ENCODE measurements at places on chromosomes 1 and 21. TPM values are rescaled to one million over a fixed set of nuclear protein-coding genes. Genes with fewer than 3 reads are reported as not detected.

GRCh38 chr21:38944903-38945302 is 139.2 kb downstream of the ETS2 start:
- DNase-seq, result no peak

GRCh38 chr21:32055305-32055704 is 182.5 kb downstream of the HUNK start:
- no peak for DNase-seq

GRCh38 chr1:116825720-116826438 is 71.6 kb downstream of the CD2 start:
- DNase-seq, result no peak

The BTG3 gene
- total RNA-seq, result 27.0 TPM

GRCh38 chr1:38451541-38451993 is 405.0 kb upstream of the POU3F1 start:
- no peak for DNase-seq

The IL12RB2 gene
- total RNA-seq, result 2.8 TPM

- DNase-seq, result no peak
Measured at GRCh38 chr1:51717842-51718241, 101.0 kb downstream of the OSBPL9 start.

- no peak for DNase-seq
Measured at GRCh38 chr1:87402241-87403002, 73.7 kb downstream of the LMO4 start.

- no peak for DNase-seq
Measured at GRCh38 chr1:243415663-243416408, 160.0 kb downstream of the SDCCAG8 start.

- DNase-seq, result no peak
Measured at GRCh38 chr21:18275781-18276180, 31.1 kb downstream of the CHODL start.

The NPR1 gene
- 107 TPM for total RNA-seq

The EDARADD gene
- total RNA-seq, result 0.32 TPM

DNA sequence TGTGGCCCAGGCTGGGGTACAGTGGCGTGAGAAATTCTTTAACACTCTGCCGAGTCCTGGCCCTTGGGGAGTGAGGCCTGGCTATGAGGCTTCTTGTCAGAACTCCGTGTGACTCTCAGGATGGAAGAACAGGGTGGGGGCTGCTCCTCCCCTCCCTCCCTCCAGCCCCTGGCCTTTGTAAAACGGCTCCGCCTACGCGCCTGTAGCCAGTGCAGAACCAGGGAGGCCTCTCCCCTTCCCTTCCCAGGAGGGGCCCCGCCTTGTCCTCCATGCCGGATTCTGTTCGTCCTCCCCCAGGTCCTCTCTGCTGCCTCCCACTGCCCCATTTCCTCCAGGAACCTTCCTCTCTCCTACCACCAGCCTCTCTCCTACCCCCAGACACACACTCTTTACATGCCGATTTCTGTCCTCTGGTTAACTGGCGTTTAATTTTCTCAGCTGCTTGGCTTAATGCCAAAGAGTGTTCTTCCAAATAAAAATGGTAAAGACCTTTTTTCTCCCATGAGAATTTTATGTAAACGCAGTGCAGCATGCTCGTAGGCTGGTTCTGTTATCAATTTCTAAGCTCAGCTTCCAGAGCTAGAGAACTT is 21.0 kb downstream of the PDE9A start:
- no peak for DNase-seq

The RXFP4 gene
- total RNA-seq, result not detected

DNA sequence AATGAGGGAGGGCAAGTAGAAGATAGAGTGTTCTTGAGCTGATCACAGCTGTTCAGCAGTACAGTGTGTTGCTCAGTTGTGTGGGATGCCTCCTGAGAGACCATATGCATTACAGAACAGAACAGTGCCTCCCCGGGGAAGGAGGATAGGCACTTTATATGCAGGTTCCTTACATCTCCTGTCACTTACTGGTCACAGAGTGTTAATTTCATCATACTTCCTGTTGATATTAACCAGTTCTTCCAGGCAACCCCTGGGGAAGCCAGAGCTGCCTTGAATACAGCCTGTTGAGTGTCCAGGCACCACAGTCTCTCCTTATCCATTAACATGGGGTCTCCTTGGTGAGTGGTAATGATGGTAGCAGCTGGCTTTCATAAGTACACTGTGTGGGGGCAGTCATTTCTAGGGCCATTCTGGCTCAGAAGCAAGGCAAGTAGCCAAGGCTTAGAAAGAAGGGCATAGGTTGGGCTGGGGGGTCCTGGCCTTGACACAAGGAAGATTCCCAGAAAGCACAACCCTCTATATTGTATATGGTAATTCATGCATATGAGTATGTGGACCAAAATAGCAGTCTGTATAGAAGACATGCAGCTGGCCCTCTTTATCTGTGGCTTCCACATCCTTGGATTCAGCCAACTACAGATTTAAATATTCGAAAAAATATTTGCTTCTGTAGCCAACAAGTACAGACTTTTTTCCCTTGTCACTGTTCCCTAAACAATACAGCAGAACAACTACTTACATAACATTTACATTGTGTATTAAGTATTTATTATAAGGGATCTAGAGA is 142.4 kb downstream of the ZP4 start:
- DNase-seq, result no peak

The CD101 gene
- total RNA-seq, result 2.1 TPM

The NEXN gene
- 202 TPM for total RNA-seq

DNA sequence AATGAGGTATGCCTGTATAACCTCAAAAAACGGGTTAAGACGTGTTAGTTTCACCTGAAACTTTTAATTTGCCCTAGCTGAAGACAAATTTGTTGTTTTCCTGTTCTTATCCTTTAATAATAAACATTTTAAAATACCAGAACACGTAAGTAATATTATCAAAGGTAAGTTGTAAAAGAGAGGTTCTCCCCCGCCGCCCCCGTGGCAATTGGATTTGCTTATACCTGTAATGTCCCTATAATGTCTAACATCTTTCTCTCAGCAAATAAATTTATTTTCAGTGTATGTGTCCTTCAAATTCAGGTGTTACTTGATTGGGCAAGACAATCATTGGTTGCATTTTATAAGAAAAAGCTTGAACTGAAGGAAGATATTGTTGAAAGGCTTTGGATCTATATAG is 5.9 kb downstream of the URB2 start:
- DNase-seq, result no peak

DNA sequence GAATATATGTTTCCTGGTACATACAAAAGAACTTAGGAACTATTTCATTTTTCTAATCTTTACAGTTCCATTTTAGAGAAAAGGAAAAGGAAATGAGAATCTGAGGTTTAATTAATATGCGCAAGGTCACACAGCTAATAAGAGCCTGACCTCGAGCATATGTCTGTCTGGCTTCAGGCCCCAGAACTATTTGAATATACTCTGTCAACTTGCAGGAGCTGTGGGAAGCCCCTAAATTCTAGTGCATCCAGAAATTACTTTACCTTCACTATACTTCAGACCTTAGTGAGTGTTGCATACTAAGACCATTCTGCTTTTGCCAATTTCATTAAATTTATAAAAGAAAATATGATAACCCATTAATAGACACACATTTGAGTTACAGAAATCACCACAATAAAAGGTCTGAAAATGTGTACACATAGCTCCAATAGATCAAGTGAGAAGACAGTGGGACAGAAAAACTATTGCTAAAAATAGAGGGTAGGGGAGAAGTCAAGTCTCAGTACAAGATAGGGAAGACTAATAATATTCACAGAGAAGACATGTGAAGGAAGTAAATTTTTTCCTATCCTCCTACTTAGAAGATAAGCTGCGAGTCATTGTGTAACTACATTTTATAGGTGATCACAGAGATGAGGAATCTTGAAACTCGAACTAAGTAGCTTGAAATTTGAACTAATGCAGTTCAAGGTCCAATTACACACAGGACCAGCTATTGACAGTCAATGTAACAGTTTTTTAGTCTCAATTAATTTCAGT is 3.8 kb downstream of the RGS13 start:
- no peak for DNase-seq

The PKLR gene
- total RNA-seq, result not detected

DNA sequence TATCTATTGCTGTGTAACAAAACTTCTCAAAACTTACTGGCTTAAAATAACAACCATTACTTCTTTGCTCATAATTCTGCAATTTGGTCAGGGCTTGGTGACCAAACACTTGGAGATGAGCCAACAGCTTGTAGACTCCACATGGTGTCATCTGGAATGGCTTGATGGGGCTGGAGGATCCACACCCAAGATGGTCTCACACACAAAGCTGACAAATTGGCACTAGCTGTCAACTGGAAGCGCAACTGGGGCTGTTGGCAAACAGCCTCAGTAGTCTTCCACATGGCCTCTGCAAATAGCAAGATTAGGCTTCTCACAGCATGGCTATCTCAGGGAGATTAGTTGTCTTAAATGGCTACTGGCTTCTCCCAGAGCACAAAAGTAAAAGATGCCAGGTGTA is 27.1 kb upstream of the MTF2 start:
- DNase-seq, result no peak

DNA sequence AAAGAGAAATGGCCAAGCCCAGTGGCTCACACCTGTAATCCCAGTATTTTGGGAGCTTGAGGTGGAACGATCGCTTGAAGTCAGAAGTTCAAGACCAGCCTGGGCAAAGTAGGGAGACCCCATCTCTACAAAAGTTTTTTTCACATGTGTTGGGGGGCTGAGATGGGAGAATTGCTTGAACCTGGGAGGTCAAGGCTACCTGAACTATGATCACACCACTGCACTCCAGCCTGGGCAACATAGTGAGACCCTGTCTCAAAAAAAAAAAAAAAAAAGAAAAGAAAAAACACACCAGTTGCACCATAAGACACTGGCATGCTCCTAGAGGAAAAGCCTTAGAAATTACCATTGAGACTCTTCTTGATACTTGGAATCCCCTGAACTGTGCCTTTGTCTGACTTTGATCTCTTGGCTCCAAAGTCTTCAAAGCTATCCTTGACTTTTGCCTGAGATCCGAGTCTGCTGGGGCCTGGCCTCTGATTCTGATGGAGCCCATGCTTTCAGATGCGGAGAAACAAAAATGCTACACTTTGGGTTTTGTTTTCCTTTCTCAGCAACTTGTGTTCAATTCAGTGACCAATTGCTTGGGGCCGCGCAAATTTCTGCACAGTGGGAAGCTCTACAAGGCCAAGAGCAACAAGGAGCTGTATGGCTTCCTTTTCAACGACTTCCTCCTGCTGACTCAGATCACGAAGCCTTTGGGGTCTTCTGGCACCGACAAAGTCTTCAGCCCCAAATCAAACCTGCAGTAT is 33.7 kb downstream of the ATP5PO start:
- DNase-seq, result peak; percentile 37

DNA sequence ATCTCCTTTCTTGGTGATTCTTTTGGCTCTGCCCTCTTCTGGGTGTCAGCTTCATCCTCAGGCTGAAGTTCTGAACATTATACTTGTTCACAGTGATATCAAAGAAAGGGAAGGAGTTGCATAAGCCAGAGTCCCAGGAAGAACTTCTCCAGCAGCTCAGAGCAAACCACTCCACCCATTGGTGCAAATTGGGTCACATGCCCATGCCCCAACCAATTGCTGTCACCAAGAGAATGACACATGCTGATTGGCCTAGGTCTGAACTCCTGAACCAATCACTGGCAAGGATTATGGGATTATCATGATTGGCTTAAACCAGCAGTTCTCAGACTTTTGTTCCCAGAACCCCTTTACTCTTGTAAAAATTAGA is 256.5 kb upstream of the TMEM51 start:
- no peak for DNase-seq

GRCh38 chr1:53051676-53052075 is 10.3 kb upstream of the PODN start:
- no peak for DNase-seq

The C1QA gene
- 72.6 TPM for total RNA-seq

GRCh38 chr1:23369335-23370013 is at the start of gene ZNF436:
Gene ZNF436, minus strand, starts transcription at chr1:23369836. Its CDS starts 1,831 bp downstream, at chr1:23368005.
- peak; percentile 92 for DNase-seq

The OR2L13 gene
- not detected for total RNA-seq

- DNase-seq, result no peak
Measured at GRCh38 chr1:190479050-190479397, 1.4 kb upstream of the BRINP3 start.

DNA sequence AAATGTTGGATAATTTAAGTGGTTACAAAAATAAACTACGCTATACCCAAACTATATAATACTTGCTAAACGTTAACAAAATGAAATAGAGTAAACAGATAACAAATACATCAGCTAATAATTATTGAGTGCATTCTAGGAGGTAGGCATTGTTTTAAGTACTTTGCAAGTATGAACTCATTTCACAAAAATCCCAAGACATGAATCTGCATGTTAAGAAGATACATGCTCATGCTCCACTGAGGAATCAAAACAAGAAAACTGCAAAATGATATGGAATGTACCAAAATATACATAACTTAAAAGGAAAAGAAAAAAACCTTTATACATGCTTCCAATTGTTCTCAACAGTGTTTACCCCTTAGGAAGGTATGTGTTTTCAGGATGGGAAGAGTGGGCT is 2.5 kb downstream of the FRRS1 start:
- DNase-seq, result no peak

GRCh38 chr1:50419907-50420677 is 3.2 kb downstream of the DMRTA2 start:
- DNase-seq, result no peak
